GM10248 (cell line): ENCODE measurements at places on chromosomes 2 and 18.

- no peak for DNase-seq
Observed at GRCh38 chr2:168277276-168277675, 29.9 kb upstream of the STK39 start.

- no peak for DNase-seq
Observed at GRCh38 chr2:223020971-223021675, 30.9 kb upstream of the KCNE4 start.

DNA sequence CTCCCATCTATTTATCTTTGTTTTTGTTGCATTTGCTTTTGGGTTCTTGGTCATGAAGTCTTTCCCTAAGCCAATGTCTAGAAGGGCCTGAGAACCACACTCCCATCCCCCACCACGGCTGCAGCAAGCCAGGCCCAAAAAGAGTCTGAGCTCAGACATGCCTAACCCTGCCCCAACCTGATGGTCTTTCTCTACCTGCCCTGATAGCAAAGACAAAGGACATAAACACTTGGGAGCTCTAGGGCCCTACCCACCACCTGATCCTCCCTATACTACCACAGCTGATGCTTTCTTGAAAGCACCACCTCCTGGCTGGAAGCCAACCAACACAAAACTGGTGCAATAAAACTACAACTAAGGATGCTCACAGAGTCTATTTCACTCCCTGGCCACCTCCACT, 233.4 kb downstream of the WDR7 start:
- DNase-seq = no peak

GRCh38 chr2:210228586-210228985, 3.3 kb upstream of the ACADL start:
- no peak for DNase-seq

DNA sequence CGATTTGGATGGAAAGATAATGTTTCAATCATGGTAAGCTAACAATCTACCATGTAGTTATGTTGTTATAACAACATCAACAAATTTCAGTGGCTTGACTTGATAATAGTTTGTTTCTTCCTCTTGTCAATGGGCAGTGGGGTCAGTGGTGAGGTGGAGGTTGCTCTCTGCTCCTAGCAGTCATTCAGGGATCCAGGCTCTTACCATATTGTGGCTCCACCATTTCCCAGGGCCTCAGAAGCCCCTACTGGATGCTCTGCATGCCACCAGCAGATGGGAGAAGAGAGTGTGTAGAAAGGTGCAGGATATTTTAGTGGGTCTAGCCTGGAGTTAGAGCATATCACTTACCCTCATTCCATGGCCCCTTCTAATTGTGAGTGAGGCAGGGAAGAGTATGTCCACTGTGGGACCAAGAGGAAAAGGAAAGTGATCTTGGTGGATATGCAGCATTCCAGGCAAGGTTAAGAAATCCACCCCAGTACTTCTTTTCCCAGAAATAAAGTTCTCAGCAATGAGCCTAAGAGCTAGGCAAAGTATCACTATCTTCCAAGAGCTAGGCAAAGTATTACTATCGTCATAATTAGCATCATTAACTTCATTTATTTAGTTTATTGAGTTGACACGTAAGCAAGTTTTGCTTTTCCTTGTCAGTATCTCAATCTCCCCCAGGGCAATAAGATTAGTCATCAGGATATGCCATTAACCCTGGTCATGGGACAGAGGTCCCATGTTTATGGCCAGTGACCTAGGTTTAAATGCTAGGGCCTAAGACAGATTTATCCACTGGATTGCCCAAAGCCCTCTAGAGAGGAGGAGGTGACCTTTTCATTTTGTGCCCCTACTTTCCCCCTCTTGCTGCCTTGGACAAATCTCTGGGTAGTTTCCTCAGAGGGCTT, 4.2 kb upstream of the IWS1 start:
- no peak for DNase-seq

- DNase-seq = no peak
Observed at GRCh38 chr2:67561457-67561965, 164.4 kb downstream of the ETAA1 start.

DNA sequence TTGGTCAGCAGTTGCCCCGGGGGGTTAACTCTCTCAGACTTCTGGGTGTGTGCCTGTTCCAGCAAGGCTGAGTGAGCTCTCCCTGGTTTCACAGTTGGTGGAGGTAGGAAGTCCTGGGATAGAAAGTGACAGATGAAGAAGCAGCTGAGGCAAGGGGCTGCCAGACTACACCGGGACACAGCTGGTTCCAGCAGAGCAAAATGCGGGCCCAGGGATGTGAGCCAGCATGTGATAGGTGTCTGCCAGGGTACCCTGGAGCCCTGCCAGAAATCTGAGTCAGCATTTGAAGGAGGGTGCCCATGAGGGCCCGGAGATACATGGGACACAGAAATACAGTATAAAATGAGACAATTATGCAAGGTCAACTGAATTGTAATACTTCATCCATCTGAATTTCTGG, 79.3 kb upstream of the LGALSL start:
- no peak for DNase-seq

DNA sequence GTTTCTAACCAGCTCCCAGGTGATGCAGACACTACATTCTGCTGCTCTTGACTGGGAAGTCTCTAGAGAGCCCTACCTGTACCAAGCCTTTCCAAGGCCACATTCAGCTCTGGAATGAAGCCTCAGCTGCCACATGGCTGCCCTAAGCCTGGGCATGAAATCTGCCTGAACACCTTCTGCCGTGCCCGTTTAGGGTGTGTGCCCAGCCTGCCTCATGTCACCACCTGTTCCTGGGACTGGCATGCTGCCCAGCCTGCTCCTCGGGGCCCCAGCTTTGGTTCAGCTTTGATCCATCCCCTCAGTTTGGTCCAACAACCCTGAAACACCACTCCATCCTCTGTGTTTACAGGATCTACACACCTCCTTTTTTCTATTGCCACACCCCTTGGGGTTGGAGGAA, 210.9 kb downstream of the L3MBTL4 start:
- DNase-seq = no peak

GRCh38 chr2:234181121-234181520, 130.6 kb downstream of the SPP2 start:
- DNase-seq = no peak

- no peak for DNase-seq
Observed at GRCh38 chr2:159227467-159227866, 59.0 kb downstream of the WDSUB1 start.

DNA sequence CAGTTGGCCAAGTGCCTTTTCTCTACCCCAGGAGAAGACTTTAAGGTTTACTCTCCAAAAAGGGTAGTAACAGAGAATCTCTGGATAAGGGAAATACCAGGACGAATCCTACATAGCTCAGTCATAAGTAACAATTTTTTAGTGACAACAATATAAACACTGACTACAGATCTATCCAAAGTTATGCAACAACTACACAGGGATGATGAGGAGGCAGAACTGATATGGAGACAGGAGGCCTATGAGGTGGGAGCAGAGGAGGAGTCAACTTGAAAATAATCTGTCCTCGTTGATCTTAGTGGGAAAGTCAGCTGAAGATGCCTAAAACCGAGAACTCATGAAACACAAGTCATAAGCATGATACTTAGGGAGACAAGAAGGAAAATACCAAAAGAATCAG, 40.2 kb downstream of the SLC35F5 start:
- DNase-seq = no peak

- DNase-seq = peak; percentile 14
Observed at GRCh38 chr2:241033994-241034393, 35.6 kb downstream of the SNED1 start.

- peak; percentile 13 for DNase-seq
Observed at GRCh38 chr2:241820625-241821384, 11.8 kb downstream of the NEU4 start.

DNA sequence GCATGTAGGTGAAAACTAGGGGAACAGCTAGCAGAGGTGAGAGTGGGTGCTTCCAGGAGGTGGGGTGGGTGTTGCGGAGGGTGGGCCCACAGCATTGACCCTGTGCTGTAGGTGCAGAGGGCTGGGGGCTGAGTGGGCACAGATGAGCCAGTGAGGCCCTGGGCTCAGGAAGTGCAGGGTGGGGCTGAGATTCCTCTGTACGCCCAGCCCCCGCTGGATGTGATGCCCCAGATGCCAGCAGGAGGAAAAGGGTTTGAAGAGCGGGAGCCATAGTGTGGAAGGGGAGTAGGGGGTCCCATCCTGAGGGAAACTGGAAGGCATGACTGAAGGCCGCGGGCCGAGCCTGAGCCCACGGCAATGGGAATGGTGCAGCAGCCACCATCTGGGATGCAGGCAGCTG, 14.1 kb upstream of the OTOS start:
- no peak for DNase-seq

- no peak for DNase-seq
Observed at GRCh38 chr2:85741833-85742455, 11.8 kb upstream of the ATOH8 start.

DNA sequence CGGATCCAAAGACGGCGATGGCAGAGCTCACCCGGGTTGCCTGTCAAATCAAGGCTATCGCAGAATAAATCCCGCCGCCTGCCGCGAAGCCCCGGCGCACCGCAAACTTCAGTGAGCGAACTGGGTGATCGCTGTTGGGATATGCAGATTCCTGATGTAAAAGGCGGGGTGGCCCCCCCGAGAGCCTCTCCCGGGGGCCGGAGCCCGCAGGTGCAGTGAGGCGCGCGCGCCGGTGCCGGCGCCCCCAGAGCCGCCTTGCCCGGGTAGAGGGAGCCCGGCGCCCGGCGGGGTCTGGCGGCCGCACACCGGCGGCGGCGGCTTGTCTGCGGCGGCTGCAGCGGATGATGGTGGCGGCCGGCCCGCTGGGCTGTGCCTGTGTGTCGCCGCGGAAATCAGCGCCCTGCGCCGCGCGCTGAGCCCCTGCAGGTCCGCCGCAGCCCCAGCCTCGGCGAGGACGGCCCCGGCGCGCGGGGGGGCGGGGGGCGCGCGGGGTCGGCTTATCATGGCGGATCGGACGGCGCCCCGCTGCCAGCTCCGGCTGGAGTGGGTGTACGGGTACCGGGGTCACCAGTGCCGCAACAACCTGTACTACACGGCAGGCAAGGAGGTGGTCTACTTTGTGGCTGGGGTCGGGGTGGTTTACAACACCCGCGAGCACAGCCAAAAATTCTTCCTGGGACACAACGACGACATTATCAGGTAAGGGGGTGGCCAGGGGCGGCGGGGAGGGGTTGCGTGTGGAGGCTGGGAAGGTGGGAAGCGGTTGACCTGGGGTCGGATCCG, 1.3 kb downstream of the EML6 start:
- peak; percentile 39 for DNase-seq

DNA sequence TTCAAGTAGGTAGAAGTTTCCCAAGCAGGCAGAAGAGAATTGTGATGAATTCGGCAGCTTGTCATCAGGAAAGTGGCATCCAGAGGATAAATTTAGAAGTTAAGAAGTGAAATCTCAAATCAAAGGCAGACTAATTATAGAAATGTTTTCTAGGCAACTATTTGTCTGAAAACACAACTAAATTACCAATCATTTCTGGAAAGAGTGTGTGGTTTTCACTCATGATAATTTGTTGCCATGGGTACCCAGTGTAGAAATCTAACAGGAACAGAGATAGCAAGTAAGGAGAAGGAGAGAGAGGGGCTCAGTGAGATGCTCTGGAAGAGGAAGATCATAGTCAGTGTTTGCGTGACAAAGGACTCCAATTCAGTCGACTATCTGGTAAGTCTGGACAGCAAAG, 208.1 kb downstream of the NCKAP5 start:
- no peak for DNase-seq

DNA sequence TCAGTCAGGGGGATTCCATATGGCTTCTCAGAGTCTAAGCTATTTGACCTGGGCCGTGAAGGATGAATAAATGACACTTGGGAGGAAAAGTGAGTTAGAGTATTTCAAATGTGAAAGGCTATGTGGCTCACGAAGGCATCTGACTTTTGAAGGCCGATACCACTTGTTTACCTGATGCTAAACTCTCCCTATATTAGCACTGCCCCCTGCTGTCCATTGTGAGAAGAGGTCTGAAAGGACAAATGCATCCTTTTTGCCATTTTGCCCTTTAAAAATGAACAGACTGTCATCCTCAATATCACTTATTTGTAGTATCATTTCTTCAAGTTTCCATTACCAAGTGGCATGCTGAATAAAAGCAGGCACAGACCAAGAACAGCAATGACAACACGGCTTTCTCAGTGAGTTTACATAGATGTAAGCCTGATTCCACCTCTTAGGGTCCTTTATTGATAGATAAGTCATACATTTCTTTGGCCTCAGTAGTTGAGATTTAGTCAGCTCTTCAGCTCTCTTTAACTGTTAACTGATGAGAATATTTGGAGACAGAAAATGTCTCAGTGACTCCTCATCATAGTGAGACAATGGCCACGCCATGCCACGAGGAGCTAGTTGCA, 40.1 kb downstream of the DOCK10 start:
- DNase-seq = peak; percentile 57

- DNase-seq = no peak
Observed at GRCh38 chr2:185813707-185814106, 75.1 kb downstream of the FSIP2 start.

DNA sequence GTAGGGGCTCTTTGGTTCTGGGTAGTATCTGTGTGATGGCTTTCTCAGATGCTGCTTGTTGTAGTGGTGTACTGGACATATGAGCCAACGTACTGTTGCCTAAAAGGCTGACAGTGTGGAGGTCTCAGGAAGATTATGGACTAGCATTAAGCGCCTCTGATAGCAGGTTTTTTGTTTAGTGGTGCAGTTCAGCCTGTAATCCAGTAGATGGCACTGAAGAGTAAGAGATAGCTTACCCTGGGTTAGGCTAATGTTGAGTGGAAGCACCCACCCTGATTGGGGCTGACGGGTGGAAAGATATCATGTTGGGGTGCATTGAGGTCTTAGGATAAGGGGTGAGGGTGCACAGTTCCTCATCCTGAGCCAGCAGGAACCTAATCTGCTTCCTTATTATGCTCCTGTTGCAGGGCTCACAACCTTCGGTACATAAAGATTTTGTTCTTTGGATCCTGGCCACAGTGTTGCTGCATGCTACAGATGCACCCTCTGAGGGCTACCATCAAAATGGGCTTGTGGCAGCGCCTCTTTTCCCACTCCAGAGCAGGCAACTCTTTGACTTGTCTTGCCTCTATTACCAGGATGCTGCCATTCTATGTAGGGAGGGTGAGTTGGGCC, 79.6 kb downstream of the MSTN start:
- DNase-seq = no peak

GRCh38 chr2:100429726-100430125, 12.3 kb upstream of the CHST10 start:
- DNase-seq = no peak

DNA sequence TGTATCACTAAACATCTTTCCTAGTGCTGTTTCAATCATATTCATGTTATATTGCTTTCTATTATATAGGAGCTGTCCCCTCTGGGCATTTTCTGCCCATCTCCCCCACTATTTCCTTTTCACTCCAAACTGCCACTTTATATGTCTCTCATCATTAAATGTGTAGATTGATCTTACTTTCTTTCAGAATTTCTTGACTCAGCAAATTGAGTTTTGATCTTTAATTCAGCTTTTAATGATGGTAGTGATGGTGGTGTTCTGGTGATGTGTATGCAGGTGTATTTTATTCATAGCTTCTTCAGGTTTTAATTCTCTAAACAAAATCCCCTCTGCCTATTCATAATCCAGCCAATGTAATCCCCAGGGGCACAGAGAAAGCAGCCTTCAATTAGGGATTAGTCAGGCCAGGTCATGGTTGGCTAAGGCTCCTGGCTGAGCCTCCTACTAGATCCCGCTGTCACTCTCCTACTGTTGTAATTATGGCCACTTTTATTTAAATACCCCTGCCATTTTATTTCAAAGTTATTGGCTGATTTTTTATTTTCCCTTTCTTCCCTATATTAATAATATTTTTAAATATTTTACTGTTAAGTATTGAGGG, 325.4 kb downstream of the SPAG16 start:
- DNase-seq = no peak
